AG04450 (cell line): ENCODE measurements at places on chromosomes 16 and 17. TPM values are rescaled to one million over a fixed set of nuclear protein-coding genes. Genes with fewer than 3 reads are reported as not detected.

DNA sequence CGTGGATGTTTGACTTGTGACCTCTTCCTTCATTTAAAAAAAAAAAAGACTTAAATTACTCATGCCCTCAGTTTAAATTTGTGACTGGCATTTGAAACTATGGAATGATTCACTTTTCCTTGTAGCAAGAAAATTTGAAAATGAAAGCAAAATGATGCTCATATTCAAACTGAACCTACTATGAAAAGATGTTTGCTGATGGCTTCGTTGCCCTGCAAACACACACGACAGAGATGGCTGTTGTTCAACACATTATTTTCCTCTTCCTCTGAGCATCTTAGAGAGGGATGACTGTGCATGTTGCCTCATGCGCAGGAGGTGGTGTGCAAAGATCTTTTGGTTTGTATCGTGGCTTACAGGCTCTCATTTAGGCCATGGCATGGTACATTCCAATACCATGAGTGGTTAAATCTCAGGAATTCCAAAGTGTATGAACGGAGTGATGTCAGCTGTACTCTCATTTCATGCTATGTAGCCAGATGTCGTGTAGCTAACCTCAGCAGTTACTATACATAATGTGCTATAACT is 164.5 kb downstream of the PRKCA start:
- DNase-seq: peak; percentile 96

DNA sequence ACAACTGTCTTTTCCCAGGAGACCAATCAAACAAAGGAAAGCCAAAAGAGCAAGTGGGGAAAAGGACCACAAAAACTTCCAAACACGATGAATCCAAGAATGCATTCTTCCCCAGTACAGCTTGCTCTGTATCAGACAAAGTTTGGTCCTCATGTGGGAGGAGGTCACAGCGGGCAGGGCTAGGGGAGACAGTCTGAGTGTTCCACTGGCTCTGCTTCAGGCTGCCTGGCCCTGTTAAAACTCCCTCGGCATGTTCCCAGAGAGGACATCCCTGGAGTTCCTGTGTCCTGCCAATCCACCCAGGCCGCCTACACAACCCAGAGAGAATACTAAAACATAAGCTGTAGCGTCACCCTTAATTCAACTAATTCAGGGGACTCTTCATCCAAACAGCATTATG is 415.1 kb upstream of the DYNLRB2 start:
- no peak for DNase-seq

DNA sequence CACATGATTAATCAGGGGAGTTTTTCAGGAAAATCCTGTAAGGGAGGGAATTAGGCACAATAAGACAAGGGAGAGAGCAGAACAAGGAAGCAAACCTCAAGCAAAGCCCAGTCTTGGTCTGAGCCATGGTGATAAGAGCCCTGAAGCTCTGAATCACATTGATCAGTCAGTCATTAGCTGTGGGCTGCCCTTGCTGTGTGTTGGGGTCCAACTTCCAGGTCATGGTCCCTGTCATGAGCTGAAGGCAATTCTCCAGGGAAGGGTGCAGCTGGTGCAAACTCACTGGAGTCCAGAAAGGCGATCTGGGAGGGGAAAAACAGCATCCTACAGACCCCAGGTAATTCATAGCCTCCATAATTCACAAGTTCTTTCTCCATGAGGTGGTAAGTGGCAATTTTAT is 89.9 kb downstream of the CYLD start:
- no peak for DNase-seq

- no peak for DNase-seq
These were observed 36.9 kb downstream of the TBX4 start for GRCh38 chr17:61488878-61489718.

DNA sequence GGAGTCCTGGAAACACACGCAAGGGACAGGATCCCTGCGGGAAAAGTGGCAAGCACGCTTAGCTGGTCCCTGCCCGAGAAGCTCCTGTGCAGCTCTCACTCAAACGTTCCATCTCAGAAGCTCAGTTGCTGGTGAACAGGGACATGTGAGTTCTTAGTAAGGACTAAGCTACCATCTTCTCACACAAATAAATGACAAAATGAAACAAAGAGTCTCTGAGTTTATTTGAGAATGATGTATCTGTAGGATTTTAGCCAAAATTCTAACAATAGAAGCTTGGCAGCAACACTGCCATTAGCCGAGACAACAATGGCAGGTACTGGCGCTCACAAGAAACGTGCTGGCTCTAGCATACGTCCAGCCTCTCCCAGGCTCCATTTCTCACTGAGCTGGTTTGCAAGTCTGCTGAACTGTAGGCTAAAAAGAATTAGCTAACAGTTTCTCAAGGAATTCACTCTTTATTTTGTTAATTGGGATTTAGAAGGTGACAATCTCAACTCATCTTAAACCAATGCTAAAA is 90.2 kb downstream of the VPS53 start:
- no peak for DNase-seq

- DNase-seq: no peak
These were observed 47.1 kb downstream of the EPN2 start for GRCh38 chr17:19284005-19284959.

DNA sequence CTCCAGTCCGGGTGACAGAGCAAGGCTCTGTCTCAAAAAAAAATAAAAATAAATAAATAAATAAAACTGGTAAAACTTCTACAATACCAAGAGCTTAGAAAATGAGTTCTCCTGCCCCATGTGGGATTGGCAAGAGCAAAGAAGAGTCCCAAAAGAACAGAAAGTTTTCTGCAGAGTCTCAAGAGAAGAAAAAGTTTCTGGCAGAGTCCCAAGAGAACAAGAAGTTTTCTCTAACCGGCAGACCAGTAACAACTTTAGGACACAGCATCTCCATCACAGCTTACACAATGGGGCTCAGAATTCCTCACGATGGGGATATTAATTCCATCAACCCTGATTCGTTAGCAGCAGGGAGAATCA is 1.1 kb downstream of the SLC39A11 start:
- no peak for DNase-seq

- no peak for DNase-seq
These were observed 3.4 kb downstream of the CEP295NL start for GRCh38 chr17:78899361-78900260.

- DNase-seq: peak; percentile 50
These were observed 22.1 kb downstream of the FCSK start for GRCh38 chr16:70476272-70477020.

Gene LDHD
- 0.38 and 0.51 TPM in 2 replicates for polyA plus RNA-seq

Gene MYCBPAP
- 0.11 and 0.17 TPM in 2 replicates for polyA plus RNA-seq

Gene KRT36
- polyA plus RNA-seq: not detected in 2 replicates

Gene WRAP53
- polyA plus RNA-seq: 4.1 and 4.5 TPM in 2 replicates

Gene IL4R
- 31.1 and 44.1 TPM in 2 replicates for polyA plus RNA-seq

Gene METTL22
- polyA plus RNA-seq: 39.7 and 46.3 TPM in 2 replicates

Gene FOXN1
- polyA plus RNA-seq: not detected in 2 replicates
